ENCODE measurements at places on chromosomes 16 and 17.

- DNase-seq = no peak
Observed at GRCh38 chr16:56732366-56732765, 2.4 kb downstream of the NUP93 start.

- no peak for DNase-seq
Observed at GRCh38 chr16:19114359-19115147, 789 bp downstream of the ITPRIPL2 start.

GRCh38 chr16:4319454-4320421 lies 3.9 kb downstream of the GLIS2 start:
- no peak for DNase-seq

DNA sequence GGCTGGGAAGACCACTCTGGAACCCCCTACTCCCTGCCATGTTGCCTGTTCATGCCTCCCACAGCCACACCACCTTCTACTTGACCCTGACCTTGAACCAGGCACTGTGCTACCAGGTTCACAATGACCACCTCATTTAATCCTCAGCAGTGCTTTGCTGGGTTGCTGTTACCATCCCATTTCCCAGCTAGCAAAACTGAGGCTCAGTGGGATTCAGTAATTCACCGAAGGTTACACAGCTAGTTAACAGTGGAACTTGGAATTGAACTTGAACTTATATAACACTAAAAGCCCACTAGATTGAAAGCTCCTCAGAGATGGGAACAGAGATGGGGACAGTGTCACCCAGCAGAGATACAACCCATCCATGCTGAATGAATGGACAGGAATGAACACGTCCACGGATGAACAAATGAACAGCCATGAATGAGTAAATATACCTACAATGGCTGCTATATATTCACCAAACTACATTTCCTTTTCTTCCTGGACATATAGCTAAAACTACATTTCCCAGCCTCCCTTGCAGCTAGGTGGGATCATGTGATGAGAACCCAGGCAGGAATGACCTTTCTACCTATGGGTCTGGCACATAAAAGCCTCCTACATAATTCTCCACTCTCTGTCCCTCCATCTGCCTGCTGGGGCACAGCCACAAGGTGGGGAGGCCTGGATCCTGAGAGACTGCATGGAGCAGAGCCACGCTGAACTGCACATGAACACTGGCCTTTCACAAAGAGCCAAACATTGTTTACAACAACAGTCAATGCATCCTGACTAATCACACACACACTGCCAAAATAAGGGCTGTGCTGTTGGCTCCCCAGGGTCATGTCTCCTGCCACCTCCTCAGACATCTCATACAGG lies 94.8 kb downstream of the RMI2 start:
- DNase-seq = no peak

DNA sequence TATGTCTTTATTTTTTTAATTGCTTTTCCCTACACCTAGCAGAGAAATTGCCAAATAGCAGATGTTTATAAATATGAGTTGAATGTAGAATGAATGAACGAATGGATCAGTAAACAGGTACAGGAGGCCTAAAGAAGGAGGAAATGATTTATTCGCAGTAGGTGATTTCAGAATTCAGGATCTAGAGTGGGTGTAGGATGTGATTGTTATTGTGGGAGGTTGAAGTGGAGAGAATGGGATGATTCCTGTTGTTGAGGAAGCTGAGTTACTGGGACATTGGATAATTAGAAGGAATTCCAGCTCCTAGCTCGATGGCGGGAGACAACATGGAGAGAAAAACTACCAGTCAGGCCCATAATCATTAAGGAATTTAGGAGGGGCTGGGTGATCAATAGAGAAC lies 42.2 kb downstream of the MRTFB start:
- no peak for DNase-seq

DNA sequence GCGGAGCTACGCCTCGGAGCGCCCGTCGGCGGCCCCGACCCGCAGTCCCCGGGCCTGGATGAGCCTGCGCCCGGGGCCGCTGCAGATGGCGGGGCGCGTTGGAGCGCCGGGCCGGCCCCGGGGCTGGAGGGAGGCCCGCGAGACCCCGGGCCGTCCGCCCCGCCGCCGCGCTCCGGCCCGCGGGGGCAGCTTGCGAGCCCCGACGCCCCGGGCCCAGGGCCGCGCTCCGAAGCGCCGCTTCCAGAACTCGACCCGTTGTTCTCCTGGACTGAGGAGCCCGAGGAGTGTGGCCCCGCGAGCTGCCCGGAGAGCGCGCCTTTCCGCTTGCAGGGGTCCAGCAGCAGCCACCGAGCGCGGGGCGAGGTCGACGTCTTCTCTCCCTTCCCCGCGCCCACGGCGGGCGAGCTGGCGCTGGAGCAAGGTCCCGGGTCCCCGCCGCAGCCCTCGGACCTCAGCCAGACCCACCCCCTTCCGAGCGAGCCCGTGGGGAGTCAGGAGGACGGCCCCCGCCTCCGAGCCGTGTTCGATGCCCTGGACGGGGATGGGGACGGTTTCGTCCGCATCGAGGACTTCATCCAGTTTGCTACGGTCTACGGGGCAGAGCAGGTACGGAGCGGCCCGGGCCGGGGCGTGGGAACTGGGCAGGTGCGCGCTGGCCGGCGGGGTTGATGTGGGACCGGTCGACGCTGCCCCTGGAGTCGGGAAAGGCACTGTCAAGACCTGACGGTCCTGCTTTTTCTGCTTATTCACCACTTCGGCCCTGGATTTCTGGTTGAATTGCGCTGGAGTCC lies 861 bp downstream of the RAB11FIP3 start:
- DNase-seq = no peak

- no peak for DNase-seq
Observed at GRCh38 chr16:70660672-70661350, 14.5 kb downstream of the IL34 start.

- DNase-seq = no peak
Observed at GRCh38 chr16:78995441-78995840, 605.1 kb downstream of the MAF start.

GRCh38 chr17:81387100-81388090 lies 7.9 kb upstream of the BAHCC1 start:
- DNase-seq = peak; percentile 60

DNA sequence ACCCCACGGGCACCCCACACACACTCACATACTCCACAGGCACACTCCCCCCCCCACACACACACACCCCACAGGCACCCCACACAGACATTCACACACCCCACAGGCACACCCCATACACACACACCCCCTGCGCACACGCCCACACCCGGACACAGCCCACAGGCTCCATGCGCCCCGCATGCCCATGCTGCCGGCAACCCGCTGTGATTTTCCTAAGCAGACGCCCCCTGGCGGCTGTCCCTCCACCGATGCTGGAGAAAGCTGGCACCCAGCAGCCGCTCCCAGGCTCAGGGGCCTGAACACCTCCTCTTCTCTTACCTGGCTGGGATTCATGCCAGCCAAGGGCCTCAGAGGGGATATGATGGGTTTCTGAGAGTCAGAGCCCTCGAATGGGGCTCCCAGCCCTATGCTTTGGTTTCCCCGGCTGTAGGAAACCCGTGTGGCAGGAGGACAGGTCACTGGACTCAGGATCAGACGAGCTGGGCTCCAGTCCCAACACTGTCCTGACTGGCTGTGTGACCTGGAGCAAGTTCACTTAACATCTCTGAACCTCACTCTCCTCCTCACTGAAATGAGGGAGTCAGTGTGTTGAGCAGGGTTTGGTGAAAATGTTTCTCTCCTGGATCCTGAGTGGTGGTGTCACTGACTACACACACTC lies 19.6 kb upstream of the TNFRSF13B start:
- peak; percentile 81 for DNase-seq

GRCh38 chr16:70381604-70382342 lies 35.1 kb downstream of the DDX19A start:
- DNase-seq = no peak

- DNase-seq = no peak
Observed at GRCh38 chr17:39096508-39097149, 54.8 kb downstream of the PLXDC1 start.

- no peak for DNase-seq
Observed at GRCh38 chr16:82293671-82294070, 123.6 kb upstream of the MPHOSPH6 start.

DNA sequence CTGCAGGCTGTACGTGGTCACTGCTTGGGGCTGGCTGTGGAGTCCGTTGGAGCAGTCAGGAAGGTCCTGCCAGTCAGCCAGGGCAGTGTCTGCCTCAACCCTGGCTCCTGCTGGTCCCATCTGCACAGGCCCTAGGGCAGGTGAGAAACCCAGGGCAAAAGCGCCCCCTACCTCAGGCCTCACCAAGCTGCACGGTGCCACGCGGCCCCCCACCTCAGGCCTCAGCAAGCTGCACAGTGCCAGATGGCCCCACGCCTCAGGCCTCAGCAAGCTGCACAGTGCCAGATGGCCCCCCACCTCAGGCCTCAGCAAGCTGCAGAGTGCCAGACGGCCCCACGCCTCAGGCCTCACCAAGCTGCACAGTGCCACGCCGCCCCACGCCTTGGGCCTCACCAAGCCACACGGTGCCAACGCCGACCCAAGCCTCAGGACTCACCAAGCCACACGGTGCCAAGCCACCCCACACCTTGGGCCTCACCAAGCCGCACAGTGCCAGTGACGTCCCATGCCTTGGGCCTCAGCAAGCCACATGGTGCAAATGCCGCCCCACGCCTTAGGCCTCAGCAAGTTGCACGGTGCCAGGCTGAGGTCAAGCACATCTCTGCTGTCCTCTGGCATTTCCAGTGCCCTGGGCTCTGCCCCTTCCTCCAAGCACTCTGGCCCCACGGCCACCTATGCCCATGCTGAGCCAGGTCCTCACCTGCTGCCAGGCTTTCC lies 5.5 kb downstream of the TMEM204 start:
- no peak for DNase-seq

DNA sequence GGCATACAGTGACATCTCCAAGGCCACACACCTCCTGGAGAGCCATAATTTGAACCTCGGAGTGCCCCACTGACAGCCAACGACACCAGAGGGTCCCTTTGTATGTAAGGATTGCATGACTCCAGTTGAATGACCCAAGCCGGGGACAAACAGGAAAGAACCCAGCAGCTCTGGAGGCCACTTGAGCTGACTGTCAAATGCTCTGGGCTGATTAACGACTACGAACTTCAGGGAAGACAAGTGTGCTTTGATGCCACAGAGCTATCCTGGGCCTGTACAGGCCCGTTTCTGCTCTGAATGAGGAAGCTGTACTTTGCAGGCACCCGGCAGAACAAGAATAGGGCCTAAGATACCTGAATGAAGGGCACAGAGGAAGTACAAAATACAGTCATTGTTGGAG lies 404.6 kb downstream of the SLC39A11 start:
- peak; percentile 22 for DNase-seq

DNA sequence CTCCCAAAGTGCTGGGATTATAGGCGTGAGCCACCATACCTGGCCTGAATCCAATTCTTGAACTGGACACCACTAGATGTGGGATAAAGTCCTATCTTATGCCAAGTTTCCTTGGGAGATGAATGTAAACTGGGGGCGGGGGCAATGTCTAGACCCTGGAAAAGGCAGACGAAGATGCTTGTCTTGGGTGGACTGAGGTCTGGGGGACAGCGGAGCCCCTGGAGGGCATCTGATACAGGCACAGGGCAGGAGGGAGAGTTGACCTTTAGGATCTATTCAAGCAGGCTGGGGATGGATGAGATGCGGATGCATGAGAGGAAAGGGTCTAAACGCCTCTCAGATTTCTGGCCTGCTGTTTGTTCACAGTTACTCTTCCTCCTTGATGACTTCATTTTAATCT lies 11.7 kb downstream of the C1QTNF1 start:
- no peak for DNase-seq

GRCh38 chr16:58211245-58211644 lies 13.3 kb upstream of the CSNK2A2 start:
- DNase-seq = no peak

DNA sequence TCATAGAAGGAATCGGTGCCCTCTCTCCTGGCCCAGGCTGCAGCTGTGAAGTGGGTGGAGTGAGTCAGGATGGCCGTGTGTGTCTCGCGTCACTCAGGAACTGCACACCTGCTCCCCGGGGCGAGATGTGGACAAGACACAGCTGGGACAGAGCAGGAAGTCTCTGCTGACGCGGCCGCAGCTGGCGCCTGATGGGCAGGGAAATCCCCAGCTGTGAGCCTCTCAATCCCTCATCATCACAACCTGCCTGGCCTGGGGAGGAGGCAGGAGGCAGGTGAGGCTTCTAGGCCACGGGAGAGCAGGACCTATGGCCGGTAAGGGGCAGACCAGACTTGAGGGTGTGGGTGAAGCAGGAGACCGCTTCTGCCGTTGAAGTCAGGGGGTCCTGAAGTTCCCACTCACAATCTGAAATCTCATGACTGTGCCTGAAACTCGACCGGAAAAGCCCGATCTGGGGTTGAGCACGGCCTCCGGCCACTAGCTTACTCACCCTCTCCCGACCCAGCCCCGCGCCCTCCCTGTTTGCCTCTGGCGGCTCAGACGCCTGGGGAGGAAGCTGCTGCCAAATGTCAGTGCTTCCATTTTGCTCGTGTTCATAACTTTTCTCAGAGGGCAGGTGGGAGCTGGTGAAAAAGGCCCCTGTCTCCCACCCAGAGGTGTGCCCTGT lies 1.1 kb upstream of the TRPV3 start:
- DNase-seq = no peak

GRCh38 chr16:31529108-31529936 lies 1.6 kb downstream of the AHSP start:
- DNase-seq = no peak

- no peak for DNase-seq
Observed at GRCh38 chr17:38852771-38853291, 690 bp downstream of the RPL23 start.

- DNase-seq = no peak
Observed at GRCh38 chr16:62548095-62548494, 511.9 kb upstream of the CDH8 start.

DNA sequence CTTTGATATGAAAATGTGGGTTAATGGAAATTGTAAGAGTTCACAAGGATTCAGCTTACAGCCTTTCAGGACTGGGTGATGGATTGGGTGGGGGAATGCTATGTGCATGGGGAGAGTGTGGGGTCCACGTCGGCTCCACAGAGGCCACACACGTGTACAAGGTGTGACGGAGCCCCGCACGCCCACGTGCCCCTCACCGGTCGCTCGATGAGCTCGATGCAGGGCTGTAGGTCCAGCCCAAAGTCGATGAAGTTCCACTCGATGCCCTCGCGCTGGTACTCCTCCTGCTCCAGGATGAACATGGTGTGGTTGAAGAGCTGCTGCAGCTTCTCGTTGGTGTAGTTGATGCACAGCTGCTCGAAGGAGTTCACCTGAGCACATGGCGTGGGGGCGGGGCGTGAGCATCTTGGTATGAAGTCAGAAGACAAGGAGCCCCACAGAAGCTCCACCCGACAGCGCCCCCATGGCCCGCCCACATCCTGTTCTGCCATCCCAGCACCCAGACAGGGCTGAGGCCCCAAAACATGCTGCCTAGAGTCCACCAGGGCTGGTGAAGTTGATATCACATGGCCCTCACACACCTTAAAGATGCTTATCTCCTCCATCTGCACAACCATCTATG lies 99.1 kb downstream of the MYH11 start:
- DNase-seq = no peak

- no peak for DNase-seq
Observed at GRCh38 chr16:4384509-4384942, 12.9 kb downstream of the VASN start.

- DNase-seq = no peak
Observed at GRCh38 chr16:17691899-17692176, 221.1 kb upstream of the XYLT1 start.

- DNase-seq = no peak
Observed at GRCh38 chr16:17801068-17801467, 330.3 kb upstream of the XYLT1 start.

GRCh38 chr17:8466456-8466855 lies 30.8 kb downstream of the NDEL1 start:
- DNase-seq = no peak
